T-helper 1 cell (primary cell): ENCODE measurements at places on chromosomes 5 and 9.

DNA sequence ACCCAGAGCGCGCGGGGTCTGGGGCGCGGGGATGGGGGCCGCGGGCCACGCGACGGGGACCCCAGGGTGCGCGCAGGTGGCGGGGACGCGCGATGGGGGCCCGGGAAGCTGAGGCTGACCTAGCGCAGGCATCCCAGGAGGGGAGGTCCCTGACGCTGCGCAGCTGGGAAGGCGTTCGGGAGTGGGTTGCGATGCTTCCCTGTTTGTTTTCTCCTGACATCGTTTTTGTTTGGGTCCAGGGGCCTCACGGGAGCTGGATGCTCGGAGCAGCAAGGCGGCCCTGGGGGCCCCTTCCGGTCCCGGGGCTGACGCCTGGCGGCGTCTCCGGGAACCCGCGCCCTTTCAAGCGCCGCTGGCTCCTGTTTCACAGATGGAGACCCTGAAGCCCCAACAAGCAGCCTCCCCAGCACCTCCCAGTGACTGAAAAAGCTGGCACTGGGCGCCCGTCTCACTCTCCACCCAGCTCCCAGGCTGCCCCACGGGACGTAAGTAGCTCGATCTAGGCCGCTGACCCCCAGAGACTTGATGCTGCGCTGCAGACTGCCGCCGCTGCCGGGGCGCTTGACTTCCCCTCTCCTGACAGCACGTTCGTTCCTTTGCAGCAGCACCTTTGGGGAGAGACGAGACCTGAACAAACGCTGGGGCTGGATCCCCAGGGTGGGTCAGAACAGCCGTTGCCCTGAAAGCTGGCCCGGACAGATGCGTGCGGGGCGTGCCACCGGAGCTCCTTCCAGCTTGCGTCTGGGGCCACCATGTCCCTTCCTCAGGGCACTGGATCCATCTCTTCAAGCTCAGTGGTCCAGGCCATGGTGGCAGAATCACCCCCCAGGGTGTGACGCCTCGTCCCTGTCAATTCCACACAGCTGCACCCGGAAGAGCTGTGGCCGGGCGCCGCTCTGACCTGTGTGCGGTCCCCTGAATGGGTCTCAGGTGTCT is 593 bp downstream of the BRD3OS start:
- peak; percentile 48 for DNase-seq

- no peak for DNase-seq
These were observed at the start of gene NTNG2 for GRCh38 chr9:132161743-132162184. NTNG2 (plus strand) TSS chr9:132162058; CDS start chr9:132166832, 4,774 bp downstream.

DNA sequence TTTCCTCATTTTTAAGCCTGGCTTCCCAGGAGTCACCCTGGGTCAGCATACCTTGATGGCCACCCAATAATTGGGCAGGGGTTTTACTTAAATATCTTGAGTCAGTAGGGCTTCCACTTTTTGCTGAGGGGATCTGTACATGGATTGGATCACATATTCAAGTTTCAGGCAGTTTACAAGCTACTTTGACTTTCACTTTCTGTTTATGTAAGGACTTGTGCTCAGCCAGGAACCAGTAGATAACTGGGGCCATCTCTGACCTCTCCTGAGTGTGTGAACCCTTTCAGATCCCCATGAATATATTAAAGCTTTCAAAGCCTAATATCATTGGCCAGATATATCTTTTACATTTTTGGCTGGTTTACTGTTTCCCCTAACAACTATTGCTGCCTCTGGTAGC is 45.1 kb downstream of the SLCO6A1 start:
- DNase-seq: no peak

DNA sequence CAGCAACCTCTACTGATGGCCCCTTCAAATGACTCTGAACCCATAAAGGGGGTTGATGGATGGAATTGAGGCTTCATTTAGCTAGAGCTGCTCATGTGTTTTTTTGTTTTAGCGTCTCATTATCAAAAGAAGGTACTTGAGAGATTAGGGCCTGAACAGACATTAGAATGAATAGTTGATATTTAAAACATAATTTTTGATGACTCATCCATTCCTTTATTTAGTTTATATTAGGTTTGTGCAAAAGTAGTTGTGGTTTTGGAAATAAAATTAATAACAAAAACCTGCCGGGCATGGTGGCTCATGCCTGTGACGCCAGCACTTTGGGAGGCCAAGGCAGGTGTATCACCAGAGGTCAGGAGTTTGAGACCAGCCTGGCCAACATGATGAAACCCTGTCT is 485.9 kb downstream of the PSAT1 start:
- no peak for DNase-seq

DNA sequence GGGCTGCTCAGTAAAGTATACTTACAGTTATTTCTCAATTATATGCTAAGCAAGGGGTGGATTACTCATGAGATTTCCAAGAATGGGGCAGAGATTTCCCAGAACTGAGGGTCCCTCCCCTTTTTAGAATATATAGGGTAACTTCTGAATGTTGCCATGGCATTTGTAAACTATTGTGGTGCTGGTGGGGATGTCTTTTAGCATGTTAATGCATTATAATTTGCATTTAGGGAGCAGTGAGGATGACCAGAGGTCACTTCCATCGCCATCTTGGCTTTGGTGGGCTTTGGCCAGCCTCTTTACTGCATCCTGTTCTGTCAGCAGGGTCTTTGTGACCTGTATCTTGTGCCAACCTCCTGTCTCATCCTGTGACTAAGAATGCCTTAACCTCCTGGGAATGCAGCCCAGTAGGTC is 35.5 kb downstream of the TTC1 start:
- no peak for DNase-seq

- no peak for DNase-seq
These were observed 15.8 kb downstream of the GALNT10 start for GRCh38 chr5:154206311-154206710.

DNA sequence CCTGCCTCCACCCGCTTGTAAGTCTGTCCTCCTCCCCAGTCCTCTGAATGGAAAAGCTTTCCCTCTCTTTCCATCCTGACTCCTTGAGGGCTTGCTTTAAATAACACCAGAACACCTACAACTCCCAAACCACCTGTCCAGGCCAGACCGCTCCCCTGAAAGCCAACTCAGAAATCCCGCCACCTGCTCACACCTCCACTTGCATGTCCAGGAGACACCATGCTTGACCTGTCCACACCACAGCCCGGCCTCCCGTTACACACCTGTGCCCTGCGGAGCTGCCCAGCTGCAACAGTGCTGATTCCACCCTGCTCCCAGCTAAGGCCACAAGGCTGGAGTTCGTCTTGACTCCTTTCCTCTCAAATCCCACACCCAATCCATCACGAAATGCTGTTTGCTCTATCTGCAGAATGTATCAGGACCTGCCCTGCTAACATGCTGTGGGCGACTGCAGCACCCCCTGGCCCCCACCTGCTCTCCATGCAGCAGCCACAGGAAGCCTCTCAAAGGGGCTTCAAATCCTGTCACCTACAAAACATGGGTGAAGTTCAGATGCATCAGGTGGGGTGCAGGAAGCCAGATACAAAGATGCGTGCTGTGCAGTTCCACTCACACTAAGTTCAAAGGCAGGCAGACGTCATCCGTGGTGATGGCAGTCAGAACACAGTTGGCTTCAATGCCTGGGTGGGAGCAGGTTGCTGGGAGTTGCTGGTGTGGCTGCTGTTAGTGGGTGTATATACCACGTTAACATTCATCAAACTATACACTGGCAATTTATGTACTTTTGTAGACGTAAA is 166.0 kb downstream of the ROR2 start:
- no peak for DNase-seq

DNA sequence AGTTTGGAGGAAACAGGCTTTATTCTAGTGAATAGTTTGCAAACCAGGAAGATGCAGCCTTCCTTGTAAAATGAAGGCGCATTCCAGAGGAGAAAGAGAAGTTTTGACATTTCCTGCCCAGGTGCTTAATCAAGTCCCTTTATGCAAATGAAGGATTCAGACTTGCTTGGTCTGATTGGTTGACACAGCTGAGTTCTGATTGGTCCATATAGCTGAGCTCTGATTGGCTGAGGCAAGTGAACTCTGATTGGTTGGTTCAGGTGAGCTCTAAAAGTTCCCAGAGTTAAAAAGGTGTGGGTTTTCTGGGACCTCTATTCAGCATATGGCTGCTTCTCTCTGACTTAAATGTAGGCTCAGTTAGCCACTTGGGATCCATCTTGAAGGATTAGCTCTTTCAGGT is 151.0 kb downstream of the CACNA1B start:
- DNase-seq: no peak

GRCh38 chr5:101637599-101637998 is 658.5 kb downstream of the SLCO4C1 start:
- no peak for DNase-seq

DNA sequence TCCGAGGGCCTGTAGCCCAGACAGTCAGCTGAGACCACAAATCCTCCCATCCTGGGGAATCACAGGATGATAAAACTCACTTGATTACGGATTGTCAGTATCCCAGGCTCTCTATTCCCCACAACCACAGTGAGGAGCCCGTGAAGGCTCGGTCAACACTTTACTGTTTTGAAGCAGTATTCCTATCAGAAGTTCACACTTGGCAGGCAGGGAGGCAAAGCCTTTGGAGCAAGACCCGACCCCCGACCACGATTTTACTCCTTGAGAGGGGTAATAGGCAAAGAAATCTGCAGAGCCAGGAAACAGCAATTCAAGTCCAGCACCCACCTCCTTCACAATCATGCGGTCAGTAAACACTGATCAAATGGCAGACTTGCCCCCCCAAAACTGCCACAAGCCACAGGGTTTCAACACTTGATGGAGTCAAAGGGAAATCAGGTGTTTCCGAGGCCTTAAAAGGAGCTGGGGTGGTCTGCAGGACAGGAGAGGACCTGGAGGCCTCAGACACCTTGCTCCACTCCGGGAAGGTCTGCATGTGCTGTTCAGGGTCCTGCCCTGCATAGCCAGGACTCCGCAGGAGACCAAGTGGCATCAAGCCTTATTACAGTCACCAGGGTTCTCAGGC is 25.2 kb downstream of the BICD2 start:
- DNase-seq: no peak

DNA sequence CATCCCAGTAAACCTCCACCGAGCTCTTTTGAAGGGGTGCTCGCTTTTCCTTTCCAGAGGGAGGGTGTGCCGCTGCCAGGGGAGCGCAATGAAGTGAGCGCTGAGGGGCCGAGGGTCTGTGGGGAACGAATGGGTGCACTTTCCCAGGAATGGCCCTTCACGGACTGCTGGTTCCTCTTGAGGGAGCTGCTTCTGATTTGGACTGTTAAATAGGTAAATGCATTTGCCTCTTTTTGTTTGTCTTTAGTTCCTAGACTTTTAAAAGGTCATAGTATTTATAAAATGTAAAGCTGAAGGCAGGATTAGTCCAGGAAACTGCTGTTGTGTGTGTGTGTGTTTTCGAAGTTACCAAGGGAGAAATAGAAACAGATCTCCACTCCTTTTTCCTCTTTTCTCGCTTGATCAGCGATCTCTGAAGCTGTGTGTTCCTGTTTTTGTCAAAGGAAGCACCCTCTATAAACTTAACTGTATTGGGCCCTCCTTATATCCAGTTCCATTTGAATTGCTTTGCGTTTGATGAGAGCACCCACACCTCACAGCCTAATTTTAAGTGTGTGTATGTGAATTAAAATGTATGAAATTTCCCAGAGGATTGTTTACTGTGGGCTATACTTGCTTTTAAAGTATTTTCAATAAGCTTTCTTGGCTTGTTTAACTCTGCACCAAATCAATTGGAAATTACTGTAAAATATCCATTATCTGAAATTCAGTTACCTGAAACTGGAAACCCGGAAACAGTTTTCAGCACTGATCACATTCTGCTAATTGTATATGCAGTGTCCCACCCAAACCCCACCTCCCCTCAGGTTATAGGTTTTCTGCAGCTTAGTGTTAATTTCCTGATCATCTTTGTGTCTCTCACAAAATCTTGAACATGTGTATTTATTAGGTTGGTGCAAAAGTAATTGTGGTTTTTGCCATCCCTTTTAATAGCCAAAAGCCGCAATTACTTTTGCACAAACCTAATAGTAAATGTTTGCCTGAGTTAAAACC is 966 bp downstream of the SNX2 start:
- no peak for DNase-seq
